ENCODE measurements at places on chromosomes 5 and 9.

GRCh38 chr5:140345919-140346347, 470 bp downstream of the HBEGF start:
- DNase-seq, result no peak

GRCh38 chr5:73796164-73797131, 170.5 kb downstream of the ARHGEF28 start:
- peak; percentile 11 for DNase-seq

- no peak for DNase-seq
Measured at GRCh38 chr9:120256146-120256545, 323.8 kb downstream of the CDK5RAP2 start.

GRCh38 chr9:99713838-99714306, 107.8 kb upstream of the NR4A3 start:
- no peak for DNase-seq

DNA sequence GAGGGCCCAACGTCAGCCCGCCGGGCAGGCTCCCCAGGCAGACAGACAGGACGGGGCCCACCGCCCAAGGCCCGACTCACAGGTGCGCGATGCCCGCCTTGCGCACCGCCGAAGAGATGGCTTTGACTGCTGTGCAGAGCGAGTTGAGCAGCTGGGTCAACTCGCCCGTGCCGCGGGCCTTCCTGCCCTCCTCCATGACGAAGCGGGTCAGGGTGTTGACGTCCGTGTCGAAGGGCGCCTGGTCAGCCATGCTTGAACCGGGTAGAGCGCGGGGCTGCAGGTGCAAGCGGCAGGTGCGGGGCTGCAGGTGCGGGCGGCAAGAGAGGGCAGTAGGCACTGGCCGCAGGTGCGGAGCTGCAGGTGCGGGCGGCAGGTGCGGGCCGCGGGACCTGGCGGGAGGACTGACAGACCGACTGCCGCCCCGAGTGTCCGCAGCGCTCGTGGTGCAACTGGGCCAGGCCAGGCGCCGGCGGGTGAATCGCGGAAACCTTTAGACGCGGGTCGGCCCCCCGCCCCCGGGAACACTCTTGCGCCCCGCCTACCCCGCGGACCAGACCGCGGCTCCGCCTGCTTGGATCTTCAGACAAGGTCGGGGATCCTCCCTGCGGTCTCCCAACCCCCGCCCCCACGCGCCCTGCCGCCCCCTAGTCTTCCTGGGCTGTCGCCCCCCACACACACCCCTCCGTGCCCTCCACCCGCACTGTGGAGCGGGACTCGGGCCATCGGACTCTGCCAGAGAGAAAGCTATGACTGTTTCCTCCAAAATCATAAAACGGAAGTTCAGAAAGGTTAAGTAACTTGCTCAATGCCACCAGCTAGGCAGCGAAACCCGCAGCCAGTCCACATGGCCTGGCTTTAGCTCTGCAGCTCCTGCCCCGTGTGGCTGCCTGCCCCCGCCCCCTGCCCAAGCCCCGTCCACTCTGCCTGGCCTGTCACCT, at the start of gene FBP1:
Gene FBP1, minus strand, starts transcription at position 458 of the 938 bp plus-strand sequence. Its CDS starts 208 bp downstream, at position 250.
- peak; percentile 35 for DNase-seq

DNA sequence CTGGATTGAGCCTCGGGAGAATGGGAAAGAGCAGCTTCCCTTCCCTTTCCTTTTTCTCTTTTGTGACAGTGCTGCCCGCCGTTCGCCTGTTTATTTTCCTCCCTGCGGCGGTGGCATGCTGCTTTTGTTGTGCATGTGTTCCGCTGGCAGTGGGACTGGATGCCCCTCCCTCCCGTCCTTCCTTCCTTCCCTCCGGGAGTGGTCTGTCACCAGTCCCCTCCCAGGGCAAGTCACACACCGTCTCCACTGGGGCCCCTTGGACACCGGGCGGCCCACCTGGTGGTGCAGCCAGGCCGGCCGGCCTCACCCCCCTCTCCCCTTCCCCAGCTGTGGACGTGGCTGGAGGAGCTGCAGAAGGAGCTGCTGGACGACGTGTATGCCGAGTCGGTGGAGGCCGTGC, 214.7 kb downstream of the TRIO start:
- DNase-seq, result no peak

GRCh38 chr9:37958154-37958553, 54.2 kb upstream of the SLC25A51 start:
- DNase-seq, result no peak

DNA sequence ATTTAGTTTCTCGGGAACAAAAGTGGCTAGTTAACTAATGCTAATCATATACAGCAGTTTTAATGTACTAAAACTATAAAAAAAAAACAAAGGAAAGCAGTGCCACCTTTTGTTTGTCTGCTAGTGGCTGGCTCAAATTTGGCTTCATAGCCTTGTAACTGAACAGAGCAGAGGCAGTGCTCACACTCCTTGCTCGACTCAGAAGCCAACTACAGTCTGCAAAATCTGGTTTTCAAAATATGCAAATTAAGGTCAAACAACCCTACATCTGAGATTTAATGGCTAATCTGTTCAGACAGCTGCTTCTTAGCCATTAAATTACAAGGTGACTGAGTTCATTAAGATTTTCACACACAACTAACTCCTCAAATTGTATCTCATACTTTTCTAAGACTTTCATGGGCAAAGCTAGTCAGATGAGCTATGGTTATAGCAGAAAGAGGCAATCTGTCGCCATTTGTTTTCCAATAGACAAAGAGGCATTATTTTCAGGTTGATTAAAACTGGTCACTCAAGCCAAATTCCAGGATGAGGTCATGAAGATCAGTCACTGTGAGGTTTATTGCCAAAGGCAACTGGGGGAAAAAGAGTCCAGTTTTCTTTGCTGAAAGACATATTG, 56.8 kb upstream of the EPB41L4A start:
- no peak for DNase-seq

- DNase-seq, result no peak
Measured at GRCh38 chr5:178777520-178777919, 47.1 kb upstream of the ZNF354A start.

DNA sequence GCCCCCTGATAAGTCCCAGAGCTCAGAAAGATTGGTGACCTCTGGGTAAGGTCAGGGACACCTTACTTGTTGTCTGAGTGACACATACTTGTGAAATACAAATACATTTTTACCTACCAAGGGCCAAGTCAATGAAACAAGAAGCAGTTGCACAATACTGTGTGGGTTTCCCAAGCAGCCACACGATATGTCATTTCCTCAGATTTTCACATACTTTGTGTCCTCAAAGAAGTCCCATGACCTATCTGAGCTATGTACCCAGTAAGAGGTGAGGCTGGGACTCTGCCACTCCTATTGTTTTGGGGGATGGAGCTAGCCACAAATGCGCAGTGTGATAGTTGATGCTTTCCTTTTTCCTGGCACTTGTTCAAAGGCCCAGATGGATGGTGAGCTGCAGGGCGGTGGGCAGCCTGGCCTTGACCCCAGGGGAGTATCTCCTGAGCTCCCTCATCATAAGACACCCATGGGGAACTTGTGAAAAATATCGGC, 4.8 kb upstream of the SLC25A51 start:
- DNase-seq, result peak; percentile 5

DNA sequence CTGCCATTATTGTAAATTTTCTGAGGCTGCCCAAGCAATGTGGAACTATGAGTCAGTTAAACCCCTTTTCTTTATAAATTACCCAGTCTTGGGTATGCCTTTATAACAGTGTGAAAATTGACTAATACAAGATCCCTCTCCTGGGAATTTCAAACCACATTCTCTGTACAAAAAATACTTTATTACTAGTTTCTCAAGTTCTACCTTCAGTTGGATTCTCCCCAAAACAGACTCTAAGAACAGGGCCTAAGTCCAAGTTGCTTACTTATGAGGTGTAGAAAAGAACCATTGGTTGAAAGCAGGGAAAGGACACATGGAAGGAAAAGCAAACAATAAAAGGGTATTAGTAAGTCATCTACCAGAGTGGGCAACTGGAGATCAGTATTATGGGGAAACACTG, 343.2 kb downstream of the TMEM232 start:
- no peak for DNase-seq

DNA sequence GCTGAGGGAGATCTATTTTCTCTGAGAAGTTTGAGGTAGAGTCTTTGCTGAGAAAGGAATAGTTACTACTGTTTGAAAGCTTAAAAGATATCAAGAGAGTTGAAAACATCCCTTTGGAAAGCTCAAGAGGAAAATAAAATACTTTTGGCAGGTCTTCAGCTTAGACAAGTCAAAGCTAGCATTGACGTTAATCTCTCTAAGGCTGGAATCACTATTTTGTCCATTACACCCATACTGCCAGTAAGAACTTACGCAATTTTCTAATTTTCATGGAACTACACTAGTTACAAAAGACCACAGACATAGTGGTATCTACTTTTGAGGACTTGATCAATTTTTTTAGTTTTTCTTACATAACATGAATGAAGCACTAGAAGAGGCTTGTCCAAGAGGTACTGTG, 494.9 kb downstream of the PSAT1 start:
- DNase-seq, result no peak

DNA sequence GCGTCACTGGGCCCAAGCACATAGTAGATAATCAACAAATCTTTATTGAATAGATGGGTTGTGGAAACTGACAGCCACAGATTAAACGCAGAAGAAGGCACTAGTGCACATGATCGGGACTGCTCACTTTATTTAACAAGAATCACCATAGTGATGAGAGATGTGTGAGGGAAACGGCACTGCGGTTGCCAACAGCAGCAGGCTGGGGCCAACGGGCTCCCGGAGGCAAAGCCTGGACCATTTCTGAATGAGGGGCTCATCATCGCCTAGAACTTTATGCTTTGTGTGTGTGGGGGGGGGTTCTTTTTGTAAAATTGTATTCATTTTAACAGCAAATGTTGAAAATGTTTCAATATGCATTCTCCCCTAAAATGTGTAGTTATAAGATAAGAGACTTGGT, 61.9 kb upstream of the RUFY1 start:
- DNase-seq, result no peak

GRCh38 chr5:157164521-157164920, 1.5 kb downstream of the GARIN3 start:
- no peak for DNase-seq

GRCh38 chr5:151080613-151081430, at the start of gene TNIP1:
TNIP1 (minus strand) TSS chr5:151081034; CDS start chr5:151065095, 15,939 bp downstream.
- DNase-seq, result peak; percentile 95

- no peak for DNase-seq
Measured at GRCh38 chr5:137190031-137190430, 309.1 kb downstream of the SPOCK1 start.

GRCh38 chr5:169893010-169893409, 87.3 kb downstream of the INSYN2B start:
- no peak for DNase-seq

GRCh38 chr5:68502531-68502930, 287.0 kb downstream of the PIK3R1 start:
- no peak for DNase-seq

DNA sequence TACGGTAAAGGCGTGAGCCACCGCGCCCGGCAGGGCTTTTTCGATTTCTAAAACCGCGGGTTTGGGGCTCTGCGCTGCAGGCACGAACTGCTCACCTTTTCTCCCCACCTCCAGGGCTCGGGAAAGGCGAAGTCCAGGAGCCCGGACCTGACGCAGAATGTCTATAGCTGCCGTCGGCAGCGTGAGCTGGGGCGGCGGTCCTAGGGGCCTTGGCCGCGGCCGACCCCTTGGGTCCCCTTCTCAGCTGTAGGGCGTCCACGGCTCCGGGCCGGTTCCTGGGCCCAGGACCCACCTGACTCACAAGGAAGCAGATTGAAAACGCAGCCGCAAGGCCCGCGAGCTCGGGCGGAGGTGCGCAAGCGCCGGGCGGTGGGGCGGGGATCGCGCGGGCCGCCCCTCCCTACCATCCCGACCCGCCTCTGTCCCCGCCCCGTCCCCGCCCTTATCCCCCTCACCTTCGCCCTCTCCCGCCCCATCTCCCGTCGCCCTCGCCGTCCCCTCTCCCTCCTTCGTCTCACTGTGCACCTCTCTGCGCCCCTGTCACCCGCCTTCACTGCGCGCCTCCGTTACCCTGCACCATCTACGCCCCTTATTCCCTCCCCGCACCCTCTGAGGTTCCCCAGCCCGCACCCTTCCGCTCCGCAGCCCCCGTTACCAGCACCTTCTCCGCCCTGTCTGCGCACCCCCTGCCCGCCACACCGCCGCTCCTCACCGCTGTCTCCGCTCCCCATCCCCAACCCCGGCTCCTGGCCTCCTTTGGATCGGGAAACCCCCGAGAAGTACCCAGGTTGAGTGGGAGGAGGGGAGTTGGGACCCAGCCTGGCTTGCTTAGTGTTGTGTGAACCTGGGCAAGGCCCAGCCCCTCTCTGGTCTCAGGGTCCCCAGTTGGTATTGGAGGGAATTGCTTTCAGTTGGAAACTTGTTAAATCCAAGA, at the start of gene HDHD3:
Gene HDHD3, minus strand, starts transcription at position 353 of the 934 bp plus-strand sequence. CDS start 2,632 bp downstream, outside the sequence.
- DNase-seq, result peak; percentile 87

GRCh38 chr5:120778491-120779484, 314.7 kb downstream of the PRR16 start:
- no peak for DNase-seq

DNA sequence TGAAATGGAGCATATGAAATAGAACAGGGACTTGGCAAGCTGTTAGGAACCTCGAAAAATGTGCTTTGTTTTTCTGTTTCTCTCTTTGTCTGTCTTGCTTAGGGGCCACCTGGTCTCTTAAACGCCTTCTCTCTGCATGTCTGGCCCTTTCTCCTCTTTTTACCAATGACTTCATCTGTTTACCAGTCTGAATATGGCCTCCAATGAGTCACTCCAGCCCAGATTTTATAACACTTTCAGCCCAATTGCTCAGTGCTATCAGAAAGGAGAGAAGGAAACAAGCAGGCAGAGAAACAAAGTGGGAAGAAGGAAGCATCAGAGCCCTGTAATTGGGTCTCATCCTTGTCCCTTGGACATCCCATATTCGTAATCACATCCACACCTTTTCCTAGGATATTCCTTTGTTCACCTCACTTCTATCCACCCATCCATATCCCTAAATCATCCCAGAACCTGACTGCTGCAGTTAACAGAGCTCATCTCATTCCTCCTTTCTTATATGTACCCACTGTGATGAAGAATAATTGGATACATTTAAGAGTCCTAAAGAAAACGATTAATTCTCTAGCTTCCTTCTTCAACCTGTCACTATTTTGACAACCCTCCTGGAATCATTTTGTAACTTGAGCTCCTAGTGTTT, 151.8 kb upstream of the GPR151 start:
- no peak for DNase-seq

DNA sequence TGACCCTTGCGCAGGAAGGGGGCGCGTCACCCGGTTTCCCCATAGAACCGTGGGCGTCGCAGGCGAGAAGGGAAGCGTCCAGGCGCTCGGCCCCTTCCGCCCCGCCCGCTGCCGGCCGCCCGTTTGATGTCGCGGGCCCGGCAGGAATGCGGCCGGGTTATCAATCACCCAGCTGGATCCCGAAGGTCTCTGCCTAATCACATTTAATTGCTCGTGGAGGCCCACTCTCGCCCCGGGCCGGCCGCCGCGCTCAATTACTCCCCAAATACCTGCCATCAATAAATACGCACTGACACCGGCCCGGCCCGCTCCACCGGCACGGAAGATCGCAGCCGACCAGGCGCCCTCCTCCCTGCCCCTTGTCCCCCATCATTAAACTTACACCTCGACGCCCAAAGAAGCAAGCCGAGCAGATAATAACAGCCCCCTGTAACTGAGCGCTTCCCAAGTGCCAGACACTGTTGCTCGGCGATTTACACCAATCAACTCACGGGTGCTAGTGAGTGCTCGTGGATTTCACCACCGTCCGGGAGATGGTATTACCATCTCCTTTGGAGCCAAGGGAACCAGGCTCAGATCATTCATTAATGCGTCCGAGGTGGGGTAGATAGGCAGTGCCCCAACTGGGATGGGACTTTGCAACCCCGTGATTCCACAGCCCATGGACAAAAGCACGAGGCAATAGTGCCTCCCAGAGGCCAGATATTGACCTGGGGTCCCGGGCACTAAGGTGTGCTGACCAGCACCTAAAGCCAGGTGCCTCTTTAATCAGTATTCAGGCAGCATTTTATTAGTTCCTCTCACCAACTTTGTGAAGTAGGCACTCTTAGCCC, 11.3 kb downstream of the MSX2 start:
- DNase-seq, result no peak

GRCh38 chr5:80227979-80228596, 27.8 kb downstream of the SERINC5 start:
- DNase-seq, result no peak

All from CD4-positive, alpha-beta T cell treated with Interleukin-10 for 1 hour (primary cell).